NCI-H1105 treated with DMSO at 0.1 percent for 48 hours (cell line): ENCODE measurements at places on chromosomes 5 and 9.
A peak's percentile ranks its signal among the peaks of the same experiment; 100 is the strongest.

GRCh38 chr5:176784218-176785165 lies 25.9 kb upstream of the UNC5A start:
- DNase-seq: no peak

DNA sequence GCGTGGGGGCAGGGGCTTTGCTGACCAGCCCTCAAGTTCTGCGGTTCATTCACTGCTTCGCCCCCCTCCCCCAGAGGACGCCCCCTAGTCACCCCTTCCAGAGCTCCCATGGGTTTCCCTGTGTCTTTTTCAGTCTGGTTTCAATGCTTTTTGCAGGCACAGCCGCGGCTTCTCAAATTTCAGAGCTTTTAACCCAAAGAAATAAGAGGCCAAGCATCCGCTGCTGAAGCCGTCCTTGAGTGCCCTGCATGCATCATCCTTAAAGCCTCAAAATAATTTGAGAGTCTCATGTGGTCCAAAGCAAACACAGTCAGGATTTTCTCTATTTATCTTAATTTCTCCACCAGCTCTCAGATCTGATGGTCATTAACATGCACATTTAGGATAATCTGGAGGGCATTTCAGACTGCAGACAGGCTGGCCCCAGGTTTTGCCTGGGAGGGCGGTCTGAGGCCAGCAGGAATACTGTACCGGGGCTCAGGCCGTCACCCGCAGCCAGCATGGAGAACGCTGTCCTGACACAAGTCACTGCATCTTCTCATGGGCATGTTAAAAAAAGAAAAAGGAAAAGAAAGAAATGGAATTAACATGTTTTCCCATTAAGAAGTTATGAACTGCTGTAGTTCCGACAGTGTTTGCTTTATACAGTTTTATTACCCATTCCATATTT lies 420.8 kb upstream of the IRX4 start:
- DNase-seq: no peak

DNA sequence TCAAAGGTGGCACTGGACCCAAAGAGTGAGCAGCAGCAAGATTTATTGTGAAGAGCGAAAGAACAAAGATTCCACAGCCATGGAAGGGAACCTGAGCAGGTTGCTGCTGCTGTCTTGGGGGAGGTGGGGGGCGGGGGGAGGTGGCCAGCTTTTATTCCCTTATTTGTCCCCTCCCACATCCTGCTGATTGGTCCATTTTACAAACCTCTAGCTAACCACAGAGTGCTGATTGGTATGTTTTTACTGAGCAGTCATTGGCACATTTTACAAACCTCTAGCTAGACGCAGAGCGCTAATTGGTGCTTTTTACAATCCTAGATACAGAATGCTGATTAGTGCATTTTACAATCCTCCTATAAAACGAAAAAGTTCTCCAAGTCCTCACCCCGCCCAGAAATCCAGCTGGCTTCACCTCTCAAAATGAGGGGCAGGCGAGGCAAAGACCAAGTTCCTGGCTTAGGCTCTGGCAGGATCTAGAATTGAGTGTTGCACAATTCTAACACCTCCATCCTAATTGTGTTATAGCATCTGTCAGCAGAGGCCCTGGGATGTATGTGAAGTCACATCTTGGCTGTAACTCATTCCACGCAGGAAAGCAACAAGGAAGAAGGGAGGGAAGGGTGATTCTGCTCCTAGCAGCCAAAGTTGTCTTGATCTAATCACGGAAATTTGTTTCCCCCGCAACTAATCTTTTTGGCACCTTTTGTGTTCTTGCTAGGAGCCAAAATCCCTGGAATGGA lies 34.3 kb downstream of the ROR2 start:
- DNase-seq: no peak

DNA sequence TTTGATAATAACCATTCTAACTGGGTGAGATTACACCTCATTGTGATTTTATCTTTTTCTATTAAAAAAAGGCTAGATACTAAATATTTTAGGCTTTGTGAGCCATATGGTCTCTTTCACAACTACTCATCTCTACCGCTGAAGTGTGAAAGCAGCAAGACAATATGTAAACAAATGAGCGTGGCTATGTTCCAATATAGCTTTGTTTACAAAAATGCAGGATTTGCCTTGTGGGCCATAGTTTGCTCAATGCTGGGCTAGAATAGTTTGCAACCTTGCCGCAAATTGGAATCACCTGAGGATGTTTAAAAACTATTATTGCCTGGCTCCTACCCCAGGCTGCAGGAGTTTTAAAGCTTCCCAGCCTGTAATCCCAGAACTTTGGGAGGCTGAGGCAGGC lies 10.2 kb upstream of the GPR150 start:
- no peak for DNase-seq

GRCh38 chr5:104361932-104362331 lies 799.3 kb upstream of the NUDT12 start:
- DNase-seq: no peak

GRCh38 chr9:114690308-114690707 lies 8.3 kb upstream of the TEX48 start:
- DNase-seq: no peak

- no peak for DNase-seq
Measured at GRCh38 chr5:76145945-76146344, 62.8 kb downstream of the SV2C start.

GRCh38 chr9:96219026-96219899 lies 82.7 kb downstream of the HSD17B3 start:
- DNase-seq: no peak

GRCh38 chr5:82798676-82799075 lies 278.5 kb downstream of the TMEM167A start:
- no peak for DNase-seq

DNA sequence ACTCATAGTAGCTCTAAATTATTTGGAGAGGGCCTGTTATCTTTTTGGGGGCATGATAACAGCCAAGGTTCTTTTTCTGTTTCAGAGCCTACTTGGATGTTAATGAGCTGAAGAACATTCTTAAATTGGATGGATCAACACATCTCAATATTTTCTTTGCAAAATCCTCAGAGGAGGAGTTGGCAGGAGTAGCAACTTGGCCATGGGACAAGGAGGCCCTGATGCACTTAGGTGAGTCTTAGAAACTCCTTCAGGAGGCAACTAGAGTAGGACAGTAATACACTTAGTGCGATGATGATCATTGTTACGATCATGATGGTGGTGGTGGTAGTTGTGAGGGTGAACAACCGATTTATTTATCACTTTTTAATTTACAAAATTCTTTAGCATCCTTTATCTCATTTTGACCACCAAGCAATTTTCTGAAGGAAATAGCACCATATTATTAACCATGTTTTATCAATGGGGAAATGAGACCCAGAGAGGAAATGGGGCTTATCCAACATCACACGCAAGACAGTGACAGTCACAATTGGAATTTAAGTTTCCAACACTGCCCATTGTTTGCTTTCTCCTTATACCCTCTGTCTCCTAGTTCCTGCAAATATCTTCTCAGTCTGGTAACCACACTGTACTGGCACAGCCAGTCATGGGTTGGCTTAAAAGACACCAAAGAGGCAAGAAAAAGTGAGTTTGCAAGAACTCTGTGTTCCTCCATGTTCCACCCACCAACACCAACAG lies 54.0 kb downstream of the PAPPA start:
- DNase-seq: no peak

GRCh38 chr9:105316703-105317102 lies 72.3 kb downstream of the SLC44A1 start:
- DNase-seq: no peak

GRCh38 chr5:132437604-132438266 lies 52.8 kb downstream of the IRF1 start:
- DNase-seq: no peak

DNA sequence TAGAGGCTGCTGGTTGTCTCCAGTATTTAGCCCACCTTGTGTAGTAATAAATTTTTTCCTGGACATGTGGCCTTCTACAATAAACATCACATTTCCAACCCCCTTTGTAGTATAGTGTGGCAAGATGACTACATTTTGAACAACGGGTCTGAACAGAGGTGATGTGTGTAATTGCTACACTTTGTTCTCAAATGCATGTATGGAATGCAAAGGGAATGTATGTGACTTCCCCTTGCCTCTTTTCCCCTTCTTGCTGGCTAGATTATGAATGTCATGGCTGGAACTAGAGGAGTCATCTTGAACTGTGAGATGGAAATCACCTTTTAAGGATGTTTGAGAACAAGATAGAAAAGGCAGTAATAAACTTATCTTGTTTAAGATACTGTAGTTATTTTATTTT lies 54.5 kb downstream of the PRR16 start:
- no peak for DNase-seq

- DNase-seq: peak; percentile 82
Measured at GRCh38 chr5:10331341-10331796, 22.1 kb upstream of the MARCHF6 start.
